ENCODE measurements at places on chromosomes 1 and 21.

GRCh38 chr1:94205639-94206038 lies 31.7 kb downstream of the ARHGAP29 start:
- DNase-seq: no peak

GRCh38 chr1:107940017-107940577 lies 24.9 kb downstream of the VAV3 start:
- peak; percentile 39 for DNase-seq

DNA sequence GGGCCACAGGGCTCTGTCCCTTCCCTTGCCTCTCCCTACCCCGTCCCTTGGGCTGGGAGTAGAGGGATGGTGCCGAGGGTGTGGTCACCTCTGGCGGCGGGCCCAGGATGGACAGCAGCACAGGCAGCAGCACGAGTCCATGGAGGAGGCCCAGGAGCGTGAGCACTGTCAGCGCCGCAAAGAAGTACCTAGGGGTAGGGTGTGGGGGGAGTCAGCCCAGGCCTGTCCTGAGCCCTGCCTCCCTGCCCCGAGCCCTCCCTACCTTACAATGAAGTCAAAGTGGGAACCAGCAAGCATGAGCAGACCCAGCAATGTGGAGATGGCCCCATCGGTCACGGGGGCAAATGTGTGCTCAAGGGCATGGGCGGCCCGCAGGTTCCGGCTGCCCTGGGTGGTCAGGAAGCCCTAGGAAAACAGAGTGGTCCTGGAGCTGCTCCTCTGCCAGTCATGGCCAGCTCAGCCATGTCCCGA lies 14.7 kb downstream of the BTBD19 start:
- DNase-seq: no peak

- no peak for DNase-seq
These were observed 24.7 kb downstream of the CYP2J2 start for GRCh38 chr1:59901770-59902388.

GRCh38 chr1:78143673-78144072 lies 97.9 kb downstream of the GIPC2 start:
- no peak for DNase-seq

GRCh38 chr1:28091043-28091781 lies 2.8 kb upstream of the EYA3 start:
- peak; percentile 90 for DNase-seq

DNA sequence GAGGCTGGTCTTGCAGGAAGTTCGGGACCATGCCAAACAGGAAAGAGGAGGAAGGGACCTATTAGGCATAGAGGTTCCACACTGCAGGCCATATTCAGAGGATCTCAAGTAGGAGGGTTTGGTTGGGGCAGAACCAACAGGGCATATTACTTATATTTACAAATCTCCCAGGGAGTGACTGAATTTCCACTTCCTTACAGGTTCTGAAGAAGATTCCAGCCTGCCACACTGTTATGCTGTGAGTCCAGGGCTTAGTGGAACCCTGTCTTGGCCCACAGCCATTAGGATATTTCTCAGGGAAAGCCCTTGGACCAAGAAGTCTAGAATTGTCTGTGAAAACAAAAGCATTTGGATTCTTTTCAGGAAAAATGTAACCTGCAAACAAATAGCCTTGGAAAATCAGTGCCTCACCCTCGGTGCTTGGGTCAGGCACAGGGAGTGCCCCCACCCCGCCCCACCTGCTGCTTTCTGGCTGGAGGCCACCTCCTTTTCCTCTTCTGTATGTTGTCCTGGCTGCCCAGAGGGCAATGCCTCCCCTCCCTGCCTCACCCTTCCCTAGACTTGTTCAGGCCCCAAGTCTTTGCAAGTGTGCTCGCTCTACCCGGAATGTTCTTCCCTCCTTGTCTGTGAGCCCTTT lies 41.0 kb upstream of the JUN start:
- DNase-seq: no peak

Measured in pons (tissue), 1 donor.